ENCODE measurements at places on chromosomes 11 and 22. TPM values are rescaled to one million over a fixed set of nuclear protein-coding genes. Genes with fewer than 3 reads are reported as not detected.

GRCh38 chr11:35126000-35126878, 12.7 kb upstream of the CD44 start:
- DNase-seq: no peak

GRCh38 chr11:56922421-56922820, 66.3 kb upstream of the OR5AK2 start:
- DNase-seq: no peak

- DNase-seq: no peak
These were observed 773.0 kb upstream of the LUZP2 start for GRCh38 chr11:23723861-23724260.

DNA sequence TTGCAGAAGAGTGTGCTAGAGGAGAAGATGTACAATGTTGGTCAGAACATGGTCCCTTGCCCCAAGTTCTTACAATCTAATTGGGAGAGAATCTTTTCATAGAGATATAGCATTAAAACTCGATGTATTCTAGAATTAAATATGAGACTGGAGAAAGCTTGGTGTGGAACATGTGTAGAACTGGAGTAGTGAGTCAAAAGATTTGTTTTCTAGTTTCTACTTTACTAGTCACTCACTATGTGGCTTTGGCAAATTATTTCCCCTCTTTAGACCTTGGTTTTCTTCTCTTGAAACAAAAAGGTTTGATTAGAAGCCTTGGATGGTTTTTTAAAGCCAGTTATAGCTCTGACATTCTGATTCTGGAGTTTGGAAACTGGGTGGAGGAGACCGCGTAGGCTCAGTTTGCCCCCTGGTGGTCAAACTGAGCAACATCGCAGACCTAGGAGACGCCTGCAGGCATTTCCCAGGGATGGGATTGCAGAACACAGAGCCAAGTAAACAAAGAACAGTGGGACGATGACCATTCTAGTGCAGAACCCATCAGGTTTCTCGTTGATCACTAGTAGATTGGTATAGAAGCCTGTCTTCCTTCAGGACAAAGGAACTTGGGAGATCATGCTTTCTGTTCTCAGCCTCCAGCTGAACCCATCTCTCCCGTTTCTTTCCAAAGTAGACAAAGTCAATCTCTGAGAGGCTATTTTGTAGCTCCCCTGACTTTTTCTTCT, 8.5 kb upstream of the CHRDL2 start:
- DNase-seq: peak; percentile 76

- DNase-seq: no peak
These were observed 89.1 kb downstream of the BRD1 start for GRCh38 chr22:49738566-49738965.

GRCh38 chr11:92329646-92330045, 105.0 kb downstream of the FAT3 start:
- no peak for DNase-seq

- DNase-seq: no peak
These were observed 89.5 kb upstream of the HTATIP2 start for GRCh38 chr11:20274031-20274430.

DNA sequence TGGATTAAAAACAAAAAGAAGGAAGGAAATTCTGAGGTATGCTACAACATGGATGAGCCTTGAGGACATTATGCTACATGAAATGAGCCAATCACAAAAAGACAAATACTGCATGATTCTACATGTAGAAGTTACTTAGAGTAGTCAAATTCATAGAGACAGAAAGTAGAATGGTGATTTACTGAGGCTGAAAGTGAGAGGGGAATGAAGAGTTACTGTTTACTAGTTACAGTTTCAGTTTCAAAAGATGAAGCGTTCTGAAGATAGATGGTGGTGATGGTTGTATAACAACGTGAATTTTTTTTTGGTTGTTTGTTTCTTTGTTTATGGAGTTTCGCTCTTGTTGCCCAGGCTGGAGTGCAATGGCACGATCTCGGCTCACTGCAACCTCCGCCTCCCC, 9.5 kb downstream of the OR5P2 start:
- no peak for DNase-seq

GRCh38 chr22:21012446-21013407, 2.2 kb upstream of the P2RX6 start:
- no peak for DNase-seq

DNA sequence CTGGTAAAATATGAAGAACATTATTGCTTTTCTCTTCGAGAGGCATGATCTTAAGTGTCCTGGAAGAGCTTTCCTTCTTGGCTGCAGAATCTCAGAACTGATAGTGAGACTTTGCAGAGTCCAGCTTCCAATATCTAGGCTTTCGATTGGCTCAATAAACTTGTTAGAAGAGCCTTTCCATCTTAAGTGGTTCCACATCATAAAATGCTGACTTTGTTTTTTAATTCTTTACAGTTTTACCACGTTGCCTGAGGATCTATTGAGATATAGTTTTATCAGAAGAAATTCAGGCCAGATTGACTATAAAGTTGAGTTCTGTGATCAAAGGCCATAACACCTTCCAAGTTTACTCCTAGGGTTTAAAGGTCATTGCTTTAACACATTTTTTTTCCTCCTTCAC, 15.6 kb upstream of the DNAJB7 start:
- no peak for DNase-seq

- DNase-seq: no peak
These were observed 19.7 kb downstream of the NNMT start for GRCh38 chr11:114315749-114316368.

- peak; percentile 33 for DNase-seq
These were observed 44.5 kb downstream of the FEZ1 start for GRCh38 chr11:125451400-125452124.

- no peak for DNase-seq
These were observed 6.6 kb downstream of the LIMK2 start for GRCh38 chr22:31218565-31219262.

DNA sequence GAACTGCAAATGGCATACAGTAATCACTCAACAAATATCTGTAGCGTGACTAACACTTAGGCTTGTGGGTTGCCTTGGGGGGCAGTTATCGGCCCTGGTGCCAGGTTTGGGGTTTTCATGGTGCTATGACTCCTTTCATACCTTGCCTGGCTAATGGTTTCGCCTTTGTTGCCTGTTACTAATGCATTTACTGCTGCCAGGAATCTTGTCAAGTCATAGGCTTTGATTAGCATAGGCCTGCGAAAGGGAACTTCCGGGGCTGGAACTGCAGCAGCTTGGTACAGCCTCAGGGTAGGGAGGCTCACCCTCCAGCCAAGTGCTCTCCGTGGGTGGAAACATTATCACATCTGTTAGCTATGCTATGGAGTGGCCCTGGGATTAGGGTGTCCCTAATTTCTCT, 13.2 kb downstream of the SLC25A18 start:
- peak; percentile 75 for DNase-seq

GRCh38 chr22:28112548-28113043, 193.5 kb upstream of the PITPNB start:
- DNase-seq: peak; percentile 51

DNA sequence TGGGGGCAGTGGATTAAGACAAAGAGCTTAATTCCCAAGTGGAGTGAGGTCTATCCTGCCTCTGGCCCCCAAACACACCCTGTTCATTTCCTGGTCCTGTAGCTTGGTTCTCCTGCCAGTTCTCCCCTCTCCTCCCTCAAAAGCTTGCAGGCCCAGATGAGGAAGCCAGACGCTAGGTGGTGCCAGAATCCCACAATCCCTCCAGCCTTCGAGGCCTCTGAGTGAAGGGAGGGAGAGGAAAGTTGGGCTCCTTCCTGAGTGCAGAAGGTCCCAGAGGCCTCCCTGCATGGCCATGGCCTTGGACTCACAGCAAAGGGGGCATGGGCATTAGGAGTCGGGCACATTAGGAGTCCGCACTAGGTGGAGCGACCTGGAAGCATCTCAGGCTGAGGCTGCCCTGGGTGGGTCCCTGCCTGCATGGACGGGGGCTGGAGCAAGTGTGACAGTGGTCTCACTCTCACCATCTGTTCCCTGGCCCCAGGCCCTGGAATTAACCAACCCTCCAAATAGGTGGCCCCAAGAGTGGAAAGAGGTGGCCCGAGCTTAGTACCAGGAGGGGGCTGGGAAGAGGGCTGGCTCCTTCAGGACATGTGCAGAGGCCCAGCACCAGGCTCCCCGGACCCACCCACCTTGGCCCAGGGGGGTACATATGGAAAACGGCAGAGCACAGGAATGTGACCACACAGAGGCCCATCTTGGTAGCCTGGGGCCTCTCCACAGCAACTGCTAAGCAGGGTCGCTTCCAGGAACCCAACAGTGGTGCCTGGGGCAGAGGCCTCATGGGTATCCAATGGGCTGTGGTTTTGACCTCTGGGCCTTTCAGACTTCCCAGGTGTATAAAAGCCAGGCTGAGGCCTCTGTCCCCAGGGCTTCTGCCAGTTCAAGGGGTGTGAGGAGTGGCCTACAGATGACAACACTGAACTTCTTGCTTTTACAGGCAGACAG, 5.2 kb downstream of the FXYD2 start:
- peak; percentile 88 for DNase-seq

DNA sequence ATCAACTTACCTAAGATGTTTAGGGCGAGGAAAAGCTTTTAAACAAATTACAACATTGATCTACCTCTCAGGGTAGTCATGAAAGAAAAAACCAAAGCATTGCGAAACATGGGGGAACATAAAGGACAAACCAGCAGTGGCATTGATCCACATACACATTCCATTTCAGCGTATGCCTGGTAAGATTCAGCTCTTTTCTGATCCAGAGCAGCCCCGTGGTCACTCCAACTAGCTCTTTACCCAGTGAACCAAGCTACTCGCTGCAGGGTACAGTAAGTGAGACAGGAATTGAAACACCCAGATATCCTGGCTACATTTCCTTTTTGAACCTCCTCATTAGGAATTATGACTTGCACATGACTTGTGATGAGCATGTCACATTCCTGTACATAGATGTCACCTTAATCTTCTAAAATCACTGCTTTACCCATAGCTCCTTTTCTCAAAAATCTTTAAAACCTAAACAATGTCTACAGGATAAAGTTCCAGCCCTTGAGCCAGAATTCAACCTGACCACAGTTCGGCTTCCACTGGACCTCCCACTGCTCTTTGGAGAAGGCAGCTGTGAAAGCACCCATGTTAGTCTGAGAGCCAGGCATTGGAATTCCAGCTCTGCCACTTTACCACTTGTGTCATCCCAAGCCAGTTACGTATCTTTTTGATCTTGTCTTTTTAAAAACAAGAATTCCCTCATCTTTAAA, 42.9 kb upstream of the AKIP1 start:
- DNase-seq: peak; percentile 17

DNA sequence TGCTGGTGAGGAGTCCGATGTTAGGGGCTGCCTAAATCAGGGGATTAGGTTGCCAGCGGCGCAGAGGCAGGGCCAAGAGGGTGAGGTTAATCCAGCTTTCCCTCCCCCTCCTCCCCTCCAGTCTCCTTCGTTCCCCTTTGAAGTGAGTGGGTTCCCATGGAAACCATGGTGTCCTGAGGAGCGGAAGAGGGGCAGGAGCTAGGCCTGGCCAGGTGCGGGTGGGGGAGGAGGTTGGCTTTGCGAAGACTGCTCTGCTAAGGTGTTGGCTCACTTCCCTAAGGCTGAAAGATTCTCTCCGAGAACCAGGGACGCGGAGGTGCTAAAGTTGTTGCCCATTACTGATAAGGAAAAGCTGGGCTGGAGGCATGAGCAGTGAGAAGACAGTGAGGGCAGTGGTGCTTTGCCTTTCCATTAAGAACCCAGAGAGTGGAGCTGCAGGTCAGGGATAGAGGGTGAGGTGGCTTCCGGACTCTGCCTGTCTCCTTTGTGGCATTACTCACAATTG, 124.6 kb downstream of the FEZ1 start:
- no peak for DNase-seq

GRCh38 chr11:63719987-63720386, 38.7 kb downstream of the RTN3 start:
- no peak for DNase-seq

Gene TIMM10B
- 20.6 TPM for polyA plus RNA-seq

Gene DMC1
- 6.8 TPM for polyA plus RNA-seq

Gene LRRC32
- polyA plus RNA-seq: 24.1 TPM

Gene MED19
- polyA plus RNA-seq: 12.3 TPM

Gene TEX54
- polyA plus RNA-seq: not detected

Gene FOSL1
- not detected for polyA plus RNA-seq

Gene APOL4
- 15.2 TPM for polyA plus RNA-seq

Gene APOBEC3B
- polyA plus RNA-seq: 5.1 TPM

Gene CCDC81
- 0.68 TPM for polyA plus RNA-seq

All from muscle of back (tissue), 13 donors.